Neural crest cell (in vitro differentiated cells): ENCODE measurements at places on chromosomes 6 and 20.

GRCh38 chr6:24692003-24692402 lies 25.1 kb downstream of the ACOT13 start:
- no peak for DNase-seq

- no peak for DNase-seq
Observed at GRCh38 chr6:15352845-15353244, 107.0 kb downstream of the JARID2 start.

GRCh38 chr6:27130668-27131428 lies 116.7 kb upstream of the PRSS16 start:
- no peak for DNase-seq

DNA sequence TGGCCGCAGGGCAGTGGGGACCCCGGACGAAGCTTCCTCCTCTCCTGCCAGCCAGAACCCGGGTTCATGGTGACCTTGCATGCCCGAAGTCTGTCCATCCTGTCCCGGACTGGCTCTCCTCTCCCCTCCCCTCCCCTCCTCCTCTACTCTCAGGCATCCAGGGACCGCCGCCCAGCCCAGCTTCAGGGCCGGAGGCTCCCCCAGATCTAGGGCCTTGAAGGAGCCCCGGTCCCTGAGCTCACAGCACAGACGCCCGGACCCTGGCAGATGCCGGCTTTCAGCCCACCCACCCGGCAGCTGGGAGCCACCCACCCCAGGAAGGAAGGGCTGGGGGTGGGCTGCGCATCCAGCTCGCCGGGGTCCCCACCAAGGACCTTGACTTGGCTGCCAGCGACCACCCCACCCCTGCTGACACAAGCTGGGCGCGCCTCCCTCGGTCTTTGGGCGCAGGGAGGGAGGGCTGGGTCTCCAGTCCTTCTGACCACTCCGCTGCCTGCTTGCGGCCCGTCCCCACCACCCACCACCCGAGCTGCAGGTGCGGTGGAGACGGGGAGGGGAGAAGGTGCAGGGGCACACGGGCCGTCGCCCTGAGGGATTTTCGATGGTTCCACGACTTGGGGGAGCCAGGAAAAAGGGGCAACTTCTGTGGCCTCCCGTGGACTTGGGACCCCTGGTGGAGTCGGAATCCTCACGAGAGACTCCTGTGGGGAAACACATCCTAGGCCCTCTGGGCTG lies 5.8 kb upstream of the ABHD16B start:
- no peak for DNase-seq

DNA sequence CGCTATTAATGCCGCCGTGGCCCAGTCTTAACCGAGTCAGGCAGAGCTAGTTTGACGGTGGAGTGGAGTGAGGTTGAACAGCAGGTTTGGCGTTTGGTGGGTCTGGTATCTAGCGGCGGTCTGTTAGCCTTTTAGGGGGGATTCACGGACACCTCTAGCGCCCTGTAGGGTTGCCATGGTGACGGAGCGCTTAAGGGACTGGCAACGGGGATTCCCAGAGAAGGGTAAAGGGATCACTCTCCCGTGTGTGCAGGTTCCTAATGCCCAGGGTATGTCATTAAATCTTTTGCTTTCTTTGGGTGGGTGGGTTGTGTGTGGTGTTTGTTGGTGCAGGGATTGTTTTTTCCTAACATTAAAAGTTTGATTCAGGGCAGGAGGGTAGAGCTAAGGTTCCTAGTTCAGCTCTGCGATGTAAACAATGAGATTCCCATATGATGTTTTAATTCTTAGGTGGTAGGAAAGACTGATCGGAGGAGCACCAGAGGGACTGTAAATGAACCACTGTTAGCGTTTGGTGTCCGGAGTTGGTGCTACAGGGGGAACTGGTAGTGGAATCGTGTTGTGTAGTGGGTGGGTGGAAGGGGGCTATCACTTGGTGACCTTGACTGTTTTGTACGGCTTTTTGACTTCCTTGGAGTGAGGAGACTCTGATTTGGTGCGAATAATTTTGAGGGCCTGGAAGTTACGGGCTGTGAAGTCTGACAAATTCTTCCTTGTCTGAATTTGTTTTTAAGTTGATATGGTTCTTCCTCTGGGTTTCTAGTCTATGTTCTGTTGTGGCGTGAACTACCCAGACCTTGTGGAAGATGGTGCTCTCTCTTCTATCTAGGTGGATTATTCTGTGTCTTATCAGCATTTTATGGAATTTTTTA lies 5.0 kb downstream of the BRD2 start:
- no peak for DNase-seq

DNA sequence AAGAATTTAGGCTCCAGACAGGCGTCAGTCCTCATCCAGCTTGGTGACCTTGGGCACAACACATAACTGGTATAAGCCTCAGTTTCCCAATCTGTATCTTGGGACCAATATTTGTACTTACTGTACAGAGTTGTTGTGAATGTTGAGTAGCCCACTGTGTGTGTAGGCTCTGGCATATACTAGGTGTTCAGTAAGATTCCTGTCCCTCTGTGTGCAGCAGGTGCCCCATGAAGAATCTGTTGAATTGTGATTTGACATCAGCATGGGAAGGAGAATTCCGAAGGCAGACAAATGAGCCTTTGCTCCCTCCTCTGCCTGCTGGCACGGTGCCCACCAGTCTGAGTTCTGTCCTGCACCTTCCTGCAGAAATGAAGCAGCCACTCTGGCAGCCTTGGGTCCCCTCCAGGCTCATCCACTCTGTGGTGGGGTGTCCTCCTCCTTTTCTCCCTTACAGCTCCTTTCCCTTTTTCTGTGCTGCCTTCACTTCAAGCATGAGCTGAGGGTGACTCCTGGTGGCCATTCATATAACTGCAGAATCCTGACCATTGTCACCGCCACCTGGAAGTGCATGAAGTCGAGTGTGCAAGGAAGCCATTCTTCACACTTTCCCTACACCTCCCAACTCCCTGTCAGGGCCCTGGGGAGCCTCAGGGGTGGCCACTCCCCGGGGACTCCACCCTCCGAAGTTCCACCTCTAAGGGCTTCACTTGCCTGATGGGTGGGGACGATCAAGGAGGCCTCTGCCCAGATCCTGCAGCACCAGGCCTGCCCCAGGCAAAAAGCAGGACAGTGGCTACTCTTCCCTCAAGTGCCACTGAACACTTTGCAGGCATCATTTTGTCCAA lies 48.2 kb downstream of the MRPL14 start:
- peak; percentile 87 for DNase-seq

- no peak for DNase-seq
Observed at GRCh38 chr20:45462711-45463509, 6.6 kb upstream of the WFDC2 start.

- DNase-seq: no peak
Observed at GRCh38 chr6:154689493-154690255, 43.5 kb upstream of the SCAF8 start.

DNA sequence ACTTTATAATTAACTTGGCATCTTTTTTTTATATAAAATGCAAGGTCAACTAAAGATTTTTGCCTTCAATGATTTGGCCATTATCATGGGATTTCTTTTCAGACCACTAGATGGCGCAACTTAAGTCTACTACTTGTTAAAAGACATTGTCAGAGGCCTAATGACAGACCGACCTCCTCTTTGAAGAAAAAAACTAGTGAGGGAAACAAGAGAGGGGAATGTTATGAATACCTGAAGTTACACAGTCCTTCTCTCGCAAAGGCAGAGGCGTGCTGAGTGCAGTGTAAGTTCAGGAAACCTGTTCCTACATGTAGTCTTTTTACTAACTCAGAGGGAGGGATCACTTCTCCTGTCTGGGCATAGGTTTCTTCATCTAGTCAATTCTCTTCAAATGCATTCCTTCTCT lies 9.3 kb downstream of the TRAPPC3L start:
- DNase-seq: peak; percentile 30

DNA sequence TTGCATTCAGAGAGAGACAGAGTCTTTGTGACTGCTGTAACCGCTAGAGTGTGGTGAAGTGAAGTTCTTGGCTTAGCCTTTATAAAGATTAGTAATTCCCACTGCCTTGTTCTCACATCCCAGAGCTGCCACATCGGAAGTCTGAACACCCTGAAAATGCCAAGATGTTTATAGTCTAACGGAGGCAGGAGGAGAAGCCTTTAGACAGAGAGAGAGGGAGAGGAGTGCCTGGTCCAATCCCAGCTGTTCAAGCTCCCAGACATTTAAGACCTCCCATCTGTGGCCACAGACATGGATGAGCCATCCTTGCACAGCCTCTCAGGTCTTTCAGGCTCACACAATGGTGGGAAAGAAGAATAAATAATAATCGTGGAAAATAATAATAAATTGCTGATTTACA lies 1422.8 kb upstream of the EYS start:
- DNase-seq: no peak

- DNase-seq: no peak
Observed at GRCh38 chr20:5168651-5169396, 42.0 kb downstream of the CDS2 start.

DNA sequence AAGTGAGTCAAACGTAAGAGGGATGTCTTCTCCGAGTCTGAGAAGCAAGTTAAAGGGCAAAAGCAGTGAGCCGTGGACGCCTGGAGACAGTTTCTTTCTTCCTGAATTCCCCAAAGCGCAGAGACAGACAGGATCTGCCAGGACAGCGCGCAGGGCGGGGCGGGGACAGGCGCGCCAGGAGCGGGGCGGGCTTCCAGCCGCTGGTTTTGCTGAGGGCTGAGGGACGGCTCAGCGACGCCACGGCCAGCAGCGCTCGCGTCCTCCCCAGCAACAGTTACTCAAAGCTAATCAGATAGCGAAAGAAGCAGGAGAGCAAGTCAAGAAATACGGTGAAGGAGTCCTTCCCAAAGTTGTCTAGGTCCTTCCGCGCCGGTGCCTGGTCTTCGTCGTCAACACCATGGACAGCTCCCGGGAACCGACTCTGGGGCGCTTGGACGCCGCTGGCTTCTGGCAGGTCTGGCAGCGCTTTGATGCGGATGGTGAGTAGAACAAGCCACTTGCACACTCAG lies at the start of gene SCGN:
Gene SCGN (plus strand): TSS at position 209 of the 509 bp plus-strand sequence. CDS start 189 bp downstream, at position 398.
- DNase-seq: peak; percentile 77

DNA sequence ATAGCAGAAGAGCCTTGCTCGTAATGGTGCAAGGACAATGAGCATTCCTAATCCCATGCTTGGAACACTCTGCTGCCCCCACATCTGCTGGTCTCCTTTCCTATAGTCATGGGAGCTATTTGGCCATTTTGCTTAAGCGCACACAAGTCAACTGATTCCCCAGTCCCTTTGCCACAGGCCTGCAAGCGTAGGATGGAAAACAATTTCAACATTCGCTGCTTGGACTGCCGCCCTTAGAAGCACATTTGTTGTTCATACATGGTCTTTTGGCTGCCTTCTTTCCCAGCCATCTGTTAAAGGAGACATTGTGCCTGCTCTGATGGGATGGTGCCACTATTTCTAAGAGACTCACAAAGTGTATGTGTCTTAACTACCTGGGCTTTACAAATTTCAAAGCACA lies 96.9 kb downstream of the RFX6 start:
- DNase-seq: no peak

- no peak for DNase-seq
Observed at GRCh38 chr20:44390280-44390679, 34.8 kb downstream of the HNF4A start.

- no peak for DNase-seq
Observed at GRCh38 chr6:83781506-83781905, 71.7 kb upstream of the RIPPLY2 start.

- no peak for DNase-seq
Observed at GRCh38 chr20:6715401-6715941, 52.0 kb upstream of the BMP2 start.

DNA sequence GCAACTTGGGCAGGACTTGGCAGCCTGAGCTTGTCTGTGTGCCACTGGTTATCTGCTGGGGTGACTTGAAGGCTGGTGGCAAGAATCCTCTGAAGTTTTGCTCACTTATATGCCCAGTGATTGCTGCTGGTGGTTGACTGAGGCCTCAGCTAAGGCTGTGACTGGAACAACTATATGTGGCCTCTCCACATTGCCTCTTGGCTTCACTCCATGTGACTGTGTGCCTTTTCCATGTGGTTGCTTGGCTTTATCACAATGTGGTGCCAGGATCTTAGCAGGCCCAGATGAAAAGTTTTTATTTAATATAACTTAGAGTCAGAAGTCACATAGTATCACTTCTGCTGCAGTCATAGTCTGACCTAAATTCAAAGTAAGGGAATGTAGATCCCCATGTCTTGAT lies 104.5 kb downstream of the ADAT2 start:
- no peak for DNase-seq

GRCh38 chr6:85580118-85580877 lies 13.4 kb downstream of the SNX14 start:
- DNase-seq: no peak

GRCh38 chr20:9613871-9614270 lies 99.5 kb downstream of the LAMP5 start:
- DNase-seq: no peak

GRCh38 chr6:33417128-33417902 lies 592 bp downstream of the CUTA start:
- no peak for DNase-seq

- DNase-seq: no peak
Observed at GRCh38 chr6:153301602-153302001, 170.5 kb upstream of the RGS17 start.

DNA sequence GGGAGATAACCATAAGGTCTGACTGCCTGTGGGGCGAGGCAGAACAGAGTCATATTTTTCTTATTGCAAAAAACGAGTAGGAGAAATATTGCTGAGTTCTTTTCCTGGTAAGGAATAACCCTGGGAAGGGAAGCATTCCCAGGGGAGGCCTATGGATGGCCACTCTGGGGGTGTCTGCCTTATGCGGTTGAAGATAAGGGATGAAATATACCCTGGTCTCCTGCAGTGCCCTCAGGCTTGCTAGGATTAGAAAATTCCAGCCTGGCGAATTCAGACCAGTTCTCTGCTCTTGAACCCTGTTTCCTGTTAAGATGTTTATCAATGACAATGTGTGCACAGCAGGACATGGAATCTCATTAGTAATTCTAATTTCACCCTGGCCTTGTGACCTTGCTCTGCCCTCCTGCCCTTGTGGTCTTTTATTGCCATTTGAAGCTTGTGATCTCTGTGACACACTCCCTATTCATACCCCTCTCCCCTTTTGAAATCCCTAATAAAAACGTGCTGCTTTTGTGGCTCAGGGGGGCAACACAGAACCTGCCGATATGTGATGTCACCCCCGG lies 491.1 kb upstream of the EYS start:
- peak; percentile 52 for DNase-seq

GRCh38 chr6:16413399-16413798 lies 175.0 kb downstream of the GMPR start:
- DNase-seq: no peak

DNA sequence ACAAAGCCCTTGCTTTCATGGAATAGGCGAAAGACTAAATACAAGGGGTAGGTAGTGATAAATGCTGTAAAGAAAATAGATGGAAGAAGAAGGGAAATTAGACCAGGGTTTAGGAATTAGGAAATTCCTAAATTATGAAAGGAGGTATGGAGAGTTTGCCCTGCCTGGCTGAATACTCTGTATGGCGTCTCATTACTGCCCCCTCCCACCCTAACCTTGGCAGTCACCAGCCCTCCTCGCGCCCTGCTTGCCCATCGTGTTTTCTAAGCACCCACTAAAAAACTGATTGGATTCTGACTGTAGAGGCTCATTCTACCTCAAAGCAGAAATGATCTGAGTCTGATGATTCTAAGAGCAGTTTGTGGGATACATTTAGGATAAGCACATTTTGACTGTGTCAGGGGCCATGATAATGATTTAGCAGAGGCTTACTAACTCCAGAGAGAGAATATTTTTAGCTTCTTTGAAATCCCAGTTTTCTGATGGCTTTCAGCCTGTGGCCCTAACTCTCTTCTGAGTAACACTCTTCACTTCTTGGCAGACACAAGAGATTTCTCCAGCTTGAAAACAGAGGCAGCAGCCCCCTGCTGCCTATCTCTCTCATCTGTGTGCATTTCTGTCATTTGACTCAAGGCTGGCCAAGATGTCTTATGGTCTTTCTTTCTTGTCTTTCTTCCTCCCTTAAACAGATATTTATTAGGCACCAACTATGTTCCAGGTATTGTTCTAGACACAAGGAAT lies 1.4 kb upstream of the CHD6 start:
- no peak for DNase-seq
